ENCODE measurements at places on chromosomes 2 and 18.

- DNase-seq: no peak
Observed at GRCh38 chr2:137892739-137893138, 71.5 kb upstream of the HNMT start.

DNA sequence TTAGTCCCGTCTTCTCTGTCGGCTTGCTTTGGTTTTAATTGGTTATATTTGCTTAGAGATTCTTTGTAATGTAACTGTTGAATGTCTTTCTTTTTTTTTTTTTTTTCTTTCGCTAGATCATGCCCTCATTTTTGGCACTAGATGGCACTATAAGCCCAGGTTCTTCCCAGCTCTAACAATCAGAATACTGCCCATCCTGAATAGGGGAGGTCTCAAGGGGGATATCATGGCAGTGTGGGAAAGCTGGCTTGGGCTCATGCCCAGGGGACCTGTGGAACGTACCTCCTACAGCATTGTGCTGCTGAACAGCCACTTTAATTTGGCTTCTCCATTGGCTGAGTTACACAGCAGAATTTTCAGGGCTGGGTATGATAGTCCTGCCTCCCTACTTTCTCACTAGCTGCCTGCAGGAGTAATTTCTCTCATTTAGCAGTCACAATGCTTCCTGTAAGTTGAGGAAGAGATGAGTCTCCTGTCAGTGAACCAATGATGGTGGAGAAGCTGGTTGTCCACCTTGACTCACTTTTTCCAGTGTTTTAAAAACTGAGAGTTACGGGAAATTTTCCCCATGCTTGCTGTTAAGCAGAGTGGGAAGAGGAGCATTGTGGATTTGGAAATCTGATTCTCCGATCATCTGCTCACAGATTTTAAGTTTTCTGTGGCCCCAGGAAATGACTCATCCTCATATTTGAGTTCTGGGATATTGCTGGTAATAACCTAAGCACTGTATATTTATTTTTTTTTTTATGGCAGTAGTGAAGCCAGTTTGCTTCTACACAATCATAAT is 47.2 kb downstream of the RAD51AP2 start:
- no peak for DNase-seq

DNA sequence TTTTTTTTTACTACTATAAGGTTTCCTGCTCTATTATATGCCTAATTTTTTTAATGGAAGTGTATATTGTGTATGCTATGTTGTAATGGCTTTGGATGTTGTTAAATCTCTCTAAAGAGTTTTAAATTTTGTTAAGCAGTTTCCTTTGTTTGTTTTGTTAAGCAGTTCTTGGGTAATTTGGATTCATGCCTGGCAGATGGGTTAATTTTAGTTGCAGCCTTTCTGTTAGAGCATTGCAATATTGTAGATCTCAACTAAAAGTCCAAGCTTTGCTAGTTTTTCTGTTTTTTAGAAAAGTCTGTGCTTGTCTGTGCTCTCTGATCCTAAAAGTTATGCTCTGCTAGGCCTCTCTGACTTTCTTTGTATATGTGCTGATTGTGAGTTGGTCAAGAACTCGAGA is 1229.0 kb upstream of the NRXN1 start:
- no peak for DNase-seq

GRCh38 chr2:43762286-43762685 is 11.6 kb upstream of the DYNC2LI1 start:
- no peak for DNase-seq

DNA sequence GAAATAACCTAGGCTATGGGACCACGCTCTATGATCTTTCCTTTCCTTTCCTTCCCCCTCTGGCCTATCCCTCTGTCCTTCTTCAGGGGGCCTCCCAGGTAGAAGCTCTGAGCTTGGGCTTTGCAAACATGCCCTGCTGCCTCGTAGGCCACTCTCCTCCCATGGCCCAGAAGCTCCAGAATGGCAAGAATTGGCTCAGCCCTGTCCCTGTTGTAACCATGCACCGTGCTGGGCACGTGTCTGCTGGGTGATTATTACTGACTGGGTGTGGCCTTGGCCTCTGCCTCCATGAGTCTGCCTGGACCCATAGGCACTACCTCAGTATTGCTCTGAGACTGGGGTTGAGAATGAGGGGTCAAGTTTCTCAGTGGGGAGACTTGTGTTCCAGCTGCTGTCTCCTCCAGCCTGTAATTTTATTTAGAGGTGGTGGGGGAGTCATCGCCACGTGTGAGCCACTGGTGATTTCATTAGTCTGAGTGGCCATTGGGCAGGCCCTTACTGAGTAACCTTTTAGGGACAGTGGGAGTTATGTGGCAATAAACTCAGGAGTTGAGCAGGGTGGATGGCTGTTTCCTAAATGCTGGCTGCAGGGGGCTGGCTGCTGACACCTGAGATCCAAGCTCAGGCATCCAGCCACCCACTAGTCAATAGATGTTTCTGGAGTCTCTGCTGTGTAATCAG is 157.9 kb downstream of the CLIP4 start:
- DNase-seq: no peak

- DNase-seq: no peak
Observed at GRCh38 chr2:123179526-123179925, 845.6 kb upstream of the CNTNAP5 start.

Measured in stimulated activated CD8-positive, alpha-beta memory T cell treated with anti-CD3 and anti-CD28 coated beads, Interleukin-4, amount 100 ng/mL, for 1 hour (primary cell).